ENCODE measurements at places on chromosomes 1 and 21.

DNA sequence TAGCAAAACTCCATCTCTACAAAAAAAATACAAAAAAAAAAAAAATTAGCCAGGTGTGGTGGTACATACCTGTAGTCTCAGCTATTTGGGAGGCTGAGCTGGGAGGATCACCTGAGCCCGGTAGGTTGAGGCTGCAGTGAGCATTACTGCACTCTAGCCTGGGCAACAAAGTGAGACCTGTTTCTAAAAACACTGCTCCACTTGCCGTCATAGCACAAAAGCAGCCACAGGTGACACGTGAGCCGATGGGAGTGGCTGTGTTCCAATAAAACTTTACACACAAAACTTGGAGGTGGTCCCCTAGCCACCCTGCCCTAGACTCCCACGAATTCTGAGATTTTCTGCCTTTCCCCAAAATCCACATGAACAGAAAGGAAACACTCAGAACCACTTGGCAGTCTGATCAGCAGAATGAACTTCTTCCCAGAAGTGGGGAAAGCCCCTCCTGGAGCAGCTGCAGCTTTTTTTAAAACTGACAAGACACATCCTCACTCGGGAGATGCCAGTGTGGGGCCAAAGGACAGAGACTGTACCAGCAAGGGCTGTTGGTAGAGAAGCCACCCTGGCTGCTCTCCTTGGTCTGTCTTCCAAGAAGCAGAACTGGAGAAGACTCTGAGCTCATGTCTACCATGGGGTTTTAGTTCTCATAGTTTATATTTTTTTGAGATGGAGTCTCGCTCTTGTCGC, 23.3 kb downstream of the PLEKHM2 start:
- DNase-seq: no peak

DNA sequence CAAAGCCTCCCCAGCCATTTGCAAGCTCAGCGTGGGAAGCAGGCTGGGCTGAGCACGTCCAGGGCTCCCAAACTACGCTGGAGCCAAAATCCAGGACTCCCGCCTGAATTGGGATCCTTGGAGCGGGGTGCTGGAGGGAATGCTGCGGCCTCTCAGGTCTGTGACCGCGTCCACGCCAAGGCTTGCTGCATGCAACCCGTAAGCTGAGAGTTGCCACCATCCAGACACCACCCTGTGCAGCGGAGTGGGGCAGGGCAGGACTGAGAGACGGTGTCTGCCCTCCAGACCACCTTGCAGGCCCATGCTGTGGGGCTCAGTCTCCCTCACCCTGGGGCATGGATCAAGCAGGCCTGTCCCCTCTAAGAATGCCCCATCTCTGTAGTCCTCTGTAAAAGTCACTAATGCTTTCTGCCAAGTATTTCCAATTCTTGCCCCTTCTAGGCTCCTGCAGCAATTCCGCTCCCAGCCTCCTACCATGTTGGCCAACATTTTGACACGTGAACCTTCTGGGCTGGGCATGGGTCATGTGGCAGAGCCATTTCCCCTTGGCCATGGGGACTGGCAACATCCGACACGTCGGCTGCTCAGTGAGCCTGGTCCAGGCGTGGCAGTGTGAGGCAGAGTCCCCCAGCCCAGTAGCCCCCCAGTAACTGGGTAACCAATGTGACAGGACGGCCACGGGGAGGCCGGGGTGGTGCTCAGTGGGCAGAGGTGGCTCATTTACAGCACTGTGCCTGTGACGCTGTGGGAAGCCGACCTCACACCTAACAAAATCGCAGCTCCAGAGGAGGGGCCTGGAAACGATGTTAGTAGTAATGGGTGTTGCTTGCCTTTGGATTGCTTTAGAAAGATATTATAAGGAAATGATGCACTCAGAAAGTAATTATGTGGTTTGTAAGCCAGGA, 57.9 kb upstream of the PDE9A start:
- peak; percentile 27 for DNase-seq

DNA sequence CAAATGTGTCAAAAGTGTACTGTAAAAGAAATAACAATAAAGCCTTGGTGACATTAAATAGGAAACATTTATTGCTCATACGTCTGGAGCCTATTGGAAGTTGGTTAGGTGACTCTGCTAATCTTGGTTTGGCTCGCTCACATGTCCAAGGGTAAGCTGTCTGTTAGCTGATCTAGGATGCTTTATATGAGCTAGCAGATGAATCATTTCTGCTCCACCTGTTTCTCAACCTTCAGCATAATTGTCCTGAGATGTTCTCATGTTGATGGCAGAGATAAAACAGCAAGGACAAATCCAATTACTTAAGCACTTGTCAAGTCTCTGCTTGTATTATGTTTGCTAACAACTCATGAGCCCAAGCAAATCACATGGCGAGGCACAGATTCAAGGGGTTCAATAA, 56.0 kb upstream of the CD53 start:
- DNase-seq: no peak

DNA sequence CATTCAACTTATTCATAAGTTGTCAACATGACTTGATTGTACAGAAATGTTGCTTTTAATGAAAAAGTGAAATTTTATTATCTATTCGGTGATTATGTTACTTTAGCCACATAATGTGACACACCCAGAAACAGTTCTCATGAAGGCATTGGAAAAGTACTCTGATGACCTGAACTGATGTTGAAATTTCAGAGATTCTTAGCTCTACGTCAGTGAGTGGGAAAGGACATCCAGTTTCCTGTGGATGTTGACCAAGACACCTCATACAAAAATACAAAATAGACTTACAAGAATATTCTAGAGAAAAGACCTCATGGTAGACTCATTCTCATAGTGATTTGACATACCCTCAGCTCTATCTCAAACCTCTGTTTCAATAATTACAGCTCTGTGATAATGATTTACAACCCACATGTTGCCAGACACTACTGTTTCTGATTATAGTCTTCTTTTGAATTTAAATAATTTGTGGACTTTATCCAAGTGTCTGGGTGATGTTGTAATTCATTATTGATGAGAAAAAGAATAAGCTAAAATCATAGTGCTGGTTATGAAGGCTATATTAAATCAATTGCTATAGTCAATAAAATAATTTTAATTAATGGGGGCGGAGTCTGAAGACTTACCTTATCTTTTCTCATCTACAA, 37.3 kb downstream of the KCNK2 start:
- no peak for DNase-seq

DNA sequence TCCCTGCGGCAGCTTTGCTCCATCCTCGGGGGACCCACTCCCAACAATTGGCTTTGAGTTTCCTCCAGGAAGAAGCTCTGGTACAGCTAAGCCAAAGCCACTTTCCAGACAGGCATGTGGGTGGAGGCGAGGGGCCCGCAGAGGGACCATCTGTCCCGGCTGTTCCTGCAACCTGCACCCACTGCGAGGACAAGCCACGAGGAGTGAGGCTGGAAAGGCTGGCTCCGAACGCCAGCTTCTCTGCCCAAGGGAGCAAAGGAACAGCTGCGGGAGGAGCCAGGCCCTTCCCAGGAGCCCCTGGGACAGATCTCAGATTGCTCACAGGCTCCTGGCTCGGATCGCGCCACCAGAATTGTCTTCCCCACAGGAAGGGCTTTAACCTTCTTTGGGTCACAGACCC, 28.3 kb upstream of the PEF1 start:
- DNase-seq: no peak

GRCh38 chr1:185670187-185670627, 64.0 kb upstream of the HMCN1 start:
- DNase-seq: no peak
